ENCODE measurements at places on chromosomes 11 and 22. TPM values are rescaled to one million over a fixed set of nuclear protein-coding genes. Genes with fewer than 3 reads are reported as not detected.

DNA sequence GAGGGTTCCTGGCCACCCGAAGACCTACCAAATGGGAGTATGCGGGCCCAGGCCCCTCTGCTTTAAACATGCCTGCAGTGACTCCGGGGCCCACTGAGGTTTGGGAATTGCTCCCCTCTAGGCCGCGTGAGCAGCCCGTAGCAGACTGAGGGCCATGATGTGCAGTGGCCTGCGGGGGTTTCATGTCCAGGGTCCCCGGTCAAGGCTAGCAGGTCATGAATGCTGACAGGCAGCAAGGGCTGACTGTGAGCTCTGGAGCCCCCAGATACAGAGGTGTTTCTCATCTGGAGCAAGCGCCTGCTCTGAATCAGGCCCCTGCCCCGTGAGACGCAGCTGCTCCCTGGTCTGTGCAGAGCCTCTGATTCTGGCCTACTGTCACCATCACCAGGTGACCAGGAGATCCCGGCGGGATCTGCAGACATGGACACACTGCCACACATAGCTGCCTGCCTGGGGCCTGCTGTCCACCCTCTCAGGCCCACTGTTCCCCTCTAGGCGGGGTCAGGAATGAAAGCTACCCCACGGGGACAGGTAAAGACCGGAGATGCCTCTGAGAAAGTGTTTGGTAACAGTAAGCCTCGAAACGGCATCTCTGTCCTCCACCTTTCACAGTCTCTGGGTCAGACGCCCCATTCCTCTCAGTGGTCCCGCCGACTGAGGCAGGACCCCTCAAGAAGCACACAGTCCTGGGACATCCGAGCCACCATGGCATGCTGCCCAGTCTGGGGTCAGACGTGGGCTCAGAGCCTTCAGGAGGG is 73.3 kb downstream of the PARVB start:
- peak; percentile 76 for DNase-seq

DNA sequence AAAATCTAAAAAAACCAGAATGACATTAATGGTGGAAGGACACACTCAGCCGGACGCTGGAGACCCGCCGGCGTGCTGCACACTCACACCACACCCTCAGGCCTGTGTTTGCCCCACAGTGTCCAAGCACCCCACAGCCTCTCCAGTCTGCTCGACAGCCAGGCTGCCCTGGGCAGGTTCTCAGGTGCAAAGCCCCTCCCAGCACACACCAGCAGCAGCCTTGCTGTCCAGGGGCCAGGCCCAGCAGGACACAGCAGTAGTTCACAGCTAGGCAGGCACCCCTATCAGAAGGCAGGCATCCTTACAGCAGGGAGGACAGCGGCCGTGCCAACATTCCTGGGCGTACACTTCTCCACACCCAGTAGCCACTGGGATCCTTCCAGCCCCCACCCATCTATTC is 1.7 kb upstream of the SLC25A1 start:
- no peak for DNase-seq

DNA sequence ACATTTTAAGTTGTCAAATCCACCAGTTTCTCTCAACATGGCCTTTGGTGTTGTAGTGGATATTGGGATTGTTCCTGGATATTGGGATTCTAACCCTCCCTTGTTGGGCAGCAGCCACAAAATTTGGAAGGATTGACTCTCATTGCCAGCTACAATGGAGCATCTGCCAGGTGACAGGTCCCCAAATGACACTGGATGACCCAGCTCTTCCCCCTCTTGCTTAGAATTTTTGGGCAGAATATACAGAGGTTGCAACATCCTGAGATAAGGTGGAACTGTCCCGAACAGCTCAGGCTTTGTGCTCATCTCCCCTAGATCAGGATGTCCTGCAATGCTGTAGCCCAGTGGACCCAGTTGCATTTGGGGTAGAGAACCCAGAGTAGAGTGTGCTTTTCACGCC is 5.3 kb upstream of the TBC1D22A start:
- no peak for DNase-seq

GRCh38 chr11:131759140-131759539 is 388.7 kb downstream of the NTM start:
- no peak for DNase-seq

- no peak for DNase-seq
Observed at GRCh38 chr22:35726398-35726797, 8.7 kb downstream of the APOL5 start.

DNA sequence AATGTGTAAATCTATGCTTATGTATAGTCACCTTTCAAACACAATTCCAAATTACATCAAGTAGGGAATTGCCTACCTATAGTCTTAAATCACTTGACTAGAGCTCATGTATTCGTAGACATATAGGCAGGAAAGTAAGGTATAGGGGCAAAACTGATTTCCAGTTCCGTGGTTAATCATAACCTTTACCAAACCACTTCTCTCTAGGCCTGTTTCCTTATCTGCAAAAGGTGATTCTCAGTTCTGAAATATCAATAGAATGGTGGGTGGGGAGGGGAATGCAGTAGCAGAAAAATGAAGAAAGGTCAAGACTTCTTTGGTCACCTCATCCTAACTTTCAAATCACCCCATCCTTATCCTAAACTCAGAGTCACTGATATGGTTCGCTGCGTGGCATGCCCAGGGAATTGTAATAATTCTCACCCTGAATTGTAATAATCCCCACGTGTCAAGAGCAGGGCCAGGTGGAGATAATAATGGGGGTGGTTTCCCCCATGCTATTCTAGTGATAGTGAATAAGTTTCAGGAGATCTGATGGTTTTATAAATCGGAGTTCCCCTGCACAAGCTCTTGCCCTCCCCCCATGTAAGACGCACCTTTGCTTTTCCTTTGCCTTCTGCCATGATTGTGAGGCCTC is 1.9 kb upstream of the ANO5 start:
- no peak for DNase-seq

DNA sequence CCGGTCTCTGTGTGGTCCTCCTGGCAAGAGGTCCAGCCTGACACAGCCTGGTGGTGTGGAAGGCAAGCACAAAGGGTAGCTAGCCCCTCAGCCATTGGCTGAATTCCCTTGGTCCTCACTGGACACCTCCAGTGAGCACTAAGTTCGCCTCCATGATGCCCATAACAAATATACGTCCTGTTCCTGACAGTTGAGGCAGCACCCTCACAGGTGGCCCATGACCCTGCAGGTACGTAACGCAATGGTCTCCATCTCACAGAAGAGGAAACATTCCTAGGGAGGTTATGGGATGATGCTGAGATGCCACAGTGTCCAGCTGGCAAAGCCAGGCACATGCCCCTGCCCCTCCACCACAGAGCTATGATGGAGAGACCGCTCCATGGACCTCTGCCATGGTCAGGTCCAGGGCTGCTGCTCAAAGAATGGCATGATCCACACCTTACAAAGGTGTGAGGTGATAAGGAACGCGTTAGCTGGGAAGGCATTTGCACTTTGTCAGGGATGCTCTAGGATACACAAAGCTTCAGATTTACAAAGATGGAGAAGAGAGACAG is 1.4 kb upstream of the GNAZ start:
- peak; percentile 76 for DNase-seq

DNA sequence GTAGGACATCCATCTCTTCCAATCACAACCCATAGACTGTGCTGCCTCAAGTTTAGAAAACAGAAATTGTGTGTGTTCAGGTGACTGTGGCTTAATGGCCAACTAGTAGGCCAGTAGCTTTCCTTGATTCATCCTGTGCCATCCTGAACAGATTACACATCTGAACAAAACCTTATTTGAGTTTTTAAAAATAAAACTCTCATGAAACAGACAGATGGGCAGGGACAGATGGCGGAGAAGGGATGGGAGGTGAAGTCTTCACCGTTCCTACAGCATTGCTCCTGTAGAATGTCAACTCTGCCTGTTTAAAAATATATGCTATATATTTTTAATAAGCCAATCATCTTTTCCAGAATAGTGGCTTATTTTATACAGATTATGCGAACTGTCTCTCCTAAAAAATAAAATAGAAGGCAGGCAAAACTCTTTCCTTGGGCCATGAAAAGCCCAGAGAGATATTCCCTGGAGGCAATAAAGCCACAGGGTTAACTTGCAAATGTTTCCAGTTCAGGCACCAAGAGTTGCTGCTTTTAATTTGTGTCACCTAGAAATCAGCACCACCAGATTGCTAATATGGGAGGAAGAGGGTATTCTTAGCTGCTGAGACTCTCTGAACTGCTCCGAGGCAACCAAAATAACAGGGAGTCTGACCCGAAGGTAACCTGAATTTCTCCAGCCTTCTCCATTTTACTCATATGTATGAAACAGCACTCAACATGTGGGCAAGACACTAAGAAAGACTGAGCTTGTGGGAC is 861.2 kb downstream of the OPCML start:
- DNase-seq, result no peak

DNA sequence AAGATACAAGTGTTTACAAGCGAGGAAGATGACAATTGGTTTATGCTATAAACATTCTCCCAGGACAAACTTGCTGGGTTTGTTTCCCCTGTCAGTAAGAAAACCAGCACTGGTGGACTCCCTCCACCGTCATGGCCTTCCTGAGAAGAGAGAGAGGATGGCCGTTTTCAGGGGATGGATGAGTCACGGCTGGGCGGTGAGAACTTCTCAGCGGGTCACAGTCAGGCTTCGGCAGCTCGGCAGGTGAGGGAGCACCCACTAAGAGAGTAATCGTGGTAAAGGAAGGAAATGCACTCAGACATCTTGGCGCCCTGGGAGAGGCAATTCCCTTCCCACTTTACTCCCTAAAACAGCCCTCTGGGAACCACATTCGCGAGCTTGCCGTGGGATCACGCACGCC is 83.9 kb downstream of the NCAM1 start:
- DNase-seq, result no peak

DNA sequence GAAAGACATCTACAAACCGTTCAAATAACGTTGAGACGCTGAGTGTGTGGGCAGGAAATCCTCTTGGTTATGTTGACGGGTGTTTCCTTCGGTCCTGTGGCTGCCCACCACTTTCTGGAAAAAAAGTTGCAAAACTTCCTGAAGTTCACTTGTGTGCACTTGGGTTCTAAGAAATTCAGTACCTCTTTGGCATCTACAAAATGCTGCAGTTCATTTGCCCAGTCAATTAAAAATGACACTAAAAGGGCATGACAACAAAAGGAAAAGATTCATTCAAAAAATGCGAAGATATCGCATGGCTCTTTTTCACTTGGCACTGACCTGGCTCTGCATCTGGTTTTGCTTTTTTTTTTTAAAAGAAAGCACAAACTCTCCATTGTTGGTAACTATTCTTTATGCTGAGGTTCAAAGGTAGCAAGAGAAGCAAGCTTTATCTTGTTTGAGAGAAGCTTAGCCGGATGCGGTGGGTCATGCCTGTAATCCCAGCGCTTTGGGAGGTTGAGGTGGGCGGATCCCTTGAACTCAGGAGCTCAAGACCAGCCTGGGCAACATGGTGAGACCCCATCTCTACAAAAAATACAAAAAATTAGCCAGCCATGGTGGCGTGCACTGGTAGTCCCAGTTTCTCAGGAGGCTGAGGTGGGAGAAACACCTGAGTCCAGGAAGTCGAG is 10.6 kb upstream of the XBP1 start:
- DNase-seq, result no peak

DNA sequence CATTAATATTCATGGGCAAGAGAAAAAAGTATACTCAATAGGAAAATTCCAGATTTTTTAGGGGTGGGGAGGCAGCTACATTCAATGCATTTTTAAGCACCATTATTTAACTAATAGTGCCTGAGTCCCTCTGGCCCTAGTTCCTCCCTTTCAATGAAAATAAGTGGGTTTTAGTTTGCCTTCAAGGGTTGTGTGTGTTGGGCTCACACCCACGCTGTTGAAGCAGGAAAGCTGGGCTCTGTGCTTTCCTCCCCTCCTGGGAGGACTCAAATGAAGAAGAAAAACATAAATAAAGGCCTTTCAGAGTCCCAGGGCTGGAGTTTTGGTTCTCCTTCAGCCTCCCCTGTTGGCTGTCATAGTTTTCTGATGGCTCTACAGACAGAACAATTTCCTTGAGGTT is 366.2 kb downstream of the MIAT start:
- no peak for DNase-seq

DNA sequence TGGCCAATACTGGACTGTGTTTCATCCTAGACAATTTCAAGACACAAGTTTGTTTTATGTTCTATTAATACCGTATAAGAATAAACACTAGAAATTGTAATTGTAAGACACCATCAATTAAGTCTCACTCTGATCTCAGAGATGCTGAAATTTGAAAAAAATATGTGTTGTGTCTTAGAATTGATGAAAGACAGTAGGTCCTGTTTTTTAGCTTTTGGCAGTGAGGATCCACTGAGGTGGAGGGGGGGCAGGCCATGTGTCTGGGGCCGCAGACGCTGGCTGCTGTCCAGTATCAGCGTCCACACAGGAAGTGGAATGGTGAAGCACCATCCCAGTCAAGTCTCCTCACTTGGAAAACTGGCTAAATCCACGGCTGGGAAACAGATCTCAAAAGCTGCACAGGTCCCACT is 22.5 kb upstream of the ALG8 start:
- no peak for DNase-seq

DNA sequence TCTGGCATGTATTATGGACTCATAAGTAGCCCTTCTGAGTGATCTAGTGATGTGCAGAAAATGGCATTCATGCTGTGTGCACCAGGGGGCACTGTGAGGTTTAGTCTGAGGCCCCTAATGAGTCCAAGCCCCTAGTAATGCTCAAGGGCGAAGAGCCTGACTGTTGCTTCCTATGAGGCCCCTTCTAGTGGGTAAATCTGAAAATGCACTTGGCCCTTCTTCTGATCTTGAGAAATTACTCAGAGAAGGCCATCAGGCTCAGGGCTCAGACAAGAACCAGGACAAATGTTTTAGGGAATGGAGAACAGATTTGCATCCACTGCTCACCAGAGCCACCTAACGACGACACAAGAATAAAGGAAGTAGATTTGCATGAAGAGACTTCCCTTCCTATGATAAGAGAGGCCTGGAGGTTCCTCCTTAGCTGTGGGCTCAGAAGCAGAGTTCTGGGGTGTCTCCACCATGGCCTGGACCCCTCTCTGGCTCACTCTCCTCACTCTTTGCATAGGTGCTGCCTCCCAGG is 75.8 kb downstream of the GGTLC2 start:
- no peak for DNase-seq

DNA sequence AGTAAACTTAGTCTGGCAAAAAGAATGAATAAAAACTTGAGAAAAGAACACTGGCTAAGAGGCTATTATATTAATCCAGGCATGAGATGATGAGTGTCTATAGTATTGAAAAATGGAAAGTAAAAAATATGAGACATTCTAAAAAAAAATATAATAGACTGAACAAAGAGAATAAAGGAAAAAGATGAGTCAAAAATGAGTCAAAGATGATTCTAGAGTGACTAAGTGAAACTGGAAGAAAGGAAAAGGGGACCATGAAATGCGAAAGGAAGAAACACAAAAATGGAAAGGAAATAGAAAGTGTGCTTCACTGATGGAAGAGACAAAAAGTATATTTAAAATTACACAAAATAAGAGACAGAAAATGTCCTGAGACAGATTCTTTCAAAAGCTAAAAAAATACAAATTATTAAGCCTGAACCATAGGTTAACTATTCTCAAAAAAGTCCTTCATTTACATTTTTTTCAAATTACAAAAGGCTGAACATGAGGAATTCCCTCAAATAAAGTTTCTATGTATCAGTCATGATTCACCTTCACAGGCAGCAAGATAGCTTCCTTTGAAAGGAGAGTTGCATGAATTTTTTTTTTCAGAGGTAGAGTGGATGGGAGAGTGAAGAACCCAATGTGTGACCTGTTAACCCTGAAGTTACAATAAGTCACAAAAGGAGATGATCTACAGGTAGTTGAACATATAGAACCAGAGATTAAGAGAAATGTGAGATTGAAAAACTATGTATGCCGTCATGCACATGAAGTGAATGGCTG is 75.2 kb downstream of the EIF3M start:
- DNase-seq, result no peak

GRM5 gene
- total RNA-seq, result 0.23 TPM

RAB3IL1 gene
- 31.5 TPM for total RNA-seq

BTBD18 gene
- not detected for total RNA-seq

CELSR1 gene
- total RNA-seq, result 2.8 TPM

ANO1 gene
- 55.4 TPM for total RNA-seq

NLRP14 gene
- not detected for total RNA-seq

TUBA8 gene
- total RNA-seq, result 2.8 TPM

PNPLA3 gene
- 0.51 TPM for total RNA-seq

All from posterior vena cava (tissue), 2 donors.